ENCODE measurements at places on chromosomes 3 and 15.

DNA sequence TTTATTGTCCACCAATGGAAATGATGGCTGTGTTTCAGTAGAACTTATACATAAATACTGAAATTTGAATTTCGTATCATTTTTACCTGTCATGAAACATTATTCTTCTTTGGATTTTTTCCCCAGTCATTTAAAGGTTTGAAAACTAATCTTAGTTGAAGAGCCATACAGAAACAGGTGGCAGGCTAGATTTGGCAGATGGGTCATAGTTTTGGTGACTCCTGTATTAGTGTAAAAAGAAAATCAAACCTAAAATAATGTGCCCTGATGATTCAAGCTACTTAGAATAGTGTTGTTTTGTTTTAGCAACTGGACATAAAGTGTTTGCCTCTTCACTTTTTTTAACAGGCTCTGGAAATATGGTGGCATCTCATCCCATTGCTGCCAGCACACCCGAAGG lies 68.9 kb downstream of the SIDT1 start:
- no peak for DNase-seq

- DNase-seq: no peak
Measured at GRCh38 chr15:88166082-88166993, 90.2 kb downstream of the NTRK3 start.

- DNase-seq: no peak
Measured at GRCh38 chr15:52790941-52791751, 1.0 kb upstream of the ONECUT1 start.

GRCh38 chr3:145889730-145890129 lies 271.3 kb downstream of the PLOD2 start:
- no peak for DNase-seq

- no peak for DNase-seq
Measured at GRCh38 chr15:76345880-76346668, 9.5 kb downstream of the ISL2 start.

- no peak for DNase-seq
Measured at GRCh38 chr15:35560870-35561269, 14.9 kb upstream of the DPH6 start.

DNA sequence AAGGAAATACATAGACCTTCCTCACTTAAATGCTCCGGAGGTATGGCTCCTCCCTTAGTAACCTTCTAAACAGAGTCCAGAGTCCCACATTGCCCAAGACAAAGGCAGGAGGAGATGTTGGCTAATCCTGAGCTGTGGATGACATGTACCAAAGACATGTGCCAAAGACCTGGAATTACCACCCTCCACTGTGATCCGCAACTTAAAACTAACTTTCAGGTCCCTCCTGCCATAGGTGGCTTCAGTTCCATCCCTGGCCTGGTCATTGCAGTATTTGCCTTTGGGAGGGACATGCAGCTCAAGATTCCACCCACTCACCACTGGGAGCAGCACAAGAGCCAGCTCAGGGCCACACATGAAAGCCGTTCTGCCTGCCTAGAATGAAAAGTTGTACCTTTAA lies 28.0 kb downstream of the MYZAP start:
- no peak for DNase-seq

GRCh38 chr15:52370010-52370409 lies 74.4 kb upstream of the MYO5C start:
- no peak for DNase-seq

GRCh38 chr15:50146632-50147031 lies 27.6 kb upstream of the ATP8B4 start:
- no peak for DNase-seq

- DNase-seq: peak; percentile 43
Measured at GRCh38 chr15:52780172-52780980, 9.8 kb downstream of the ONECUT1 start.

DNA sequence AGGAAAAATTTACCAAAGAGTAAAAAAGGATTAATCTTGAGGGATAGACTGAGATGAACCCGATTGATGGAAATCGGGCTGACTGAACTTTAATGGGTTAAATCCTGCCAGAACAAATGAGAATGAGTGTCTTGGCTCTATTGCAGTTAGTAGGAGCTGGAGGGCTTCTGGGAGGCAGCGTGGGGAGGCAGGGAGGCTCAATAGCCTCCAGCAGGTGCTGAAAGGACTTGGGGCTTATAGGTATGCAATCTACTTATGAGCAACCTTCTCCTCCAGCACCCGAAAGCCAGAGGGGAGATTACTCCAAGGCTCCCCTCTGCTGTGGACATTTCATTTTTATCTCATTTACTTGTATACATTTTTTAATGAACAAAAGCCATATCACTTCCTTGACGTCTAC lies 1.0 kb upstream of the CRYBG3 start:
- DNase-seq: no peak

DNA sequence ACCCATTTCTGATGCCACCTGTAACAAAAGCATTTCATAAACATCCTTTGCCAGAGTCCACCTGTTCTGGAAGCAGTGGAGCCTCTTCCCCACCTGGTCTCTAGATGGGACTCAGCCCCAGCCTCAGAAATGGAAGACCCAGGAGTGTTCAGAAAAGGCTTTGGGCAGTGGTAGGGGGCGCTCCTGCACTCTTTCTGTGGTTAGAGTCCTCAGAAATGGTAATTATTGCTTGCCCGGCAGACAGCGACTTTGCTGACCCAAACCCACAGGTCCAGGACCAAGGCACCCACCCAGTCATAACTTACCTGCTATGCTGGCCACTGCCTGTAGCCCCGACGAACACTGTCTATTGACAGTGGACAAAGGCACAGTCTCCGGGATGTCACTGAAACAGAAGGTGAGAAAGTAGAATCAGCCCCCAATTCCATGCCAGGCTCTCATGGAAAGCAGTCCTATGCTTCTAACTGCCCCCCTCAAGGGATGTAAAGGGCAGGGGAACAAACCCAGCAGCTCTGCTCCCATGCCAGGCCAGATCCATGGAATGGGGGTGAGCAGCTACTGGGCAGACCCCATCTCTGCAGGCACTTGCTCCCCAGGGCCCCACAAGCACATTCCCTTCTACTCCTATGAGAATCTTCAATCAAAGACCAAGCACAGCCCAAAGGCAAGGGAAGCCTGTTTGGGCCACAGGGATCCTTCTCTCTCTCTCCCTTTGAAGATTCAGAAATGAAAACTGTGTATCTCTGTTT lies 5.1 kb downstream of the ACAA1 start:
- DNase-seq: no peak

GRCh38 chr3:32978331-32978730 lies 26.9 kb downstream of the CCR4 start:
- DNase-seq: no peak

DNA sequence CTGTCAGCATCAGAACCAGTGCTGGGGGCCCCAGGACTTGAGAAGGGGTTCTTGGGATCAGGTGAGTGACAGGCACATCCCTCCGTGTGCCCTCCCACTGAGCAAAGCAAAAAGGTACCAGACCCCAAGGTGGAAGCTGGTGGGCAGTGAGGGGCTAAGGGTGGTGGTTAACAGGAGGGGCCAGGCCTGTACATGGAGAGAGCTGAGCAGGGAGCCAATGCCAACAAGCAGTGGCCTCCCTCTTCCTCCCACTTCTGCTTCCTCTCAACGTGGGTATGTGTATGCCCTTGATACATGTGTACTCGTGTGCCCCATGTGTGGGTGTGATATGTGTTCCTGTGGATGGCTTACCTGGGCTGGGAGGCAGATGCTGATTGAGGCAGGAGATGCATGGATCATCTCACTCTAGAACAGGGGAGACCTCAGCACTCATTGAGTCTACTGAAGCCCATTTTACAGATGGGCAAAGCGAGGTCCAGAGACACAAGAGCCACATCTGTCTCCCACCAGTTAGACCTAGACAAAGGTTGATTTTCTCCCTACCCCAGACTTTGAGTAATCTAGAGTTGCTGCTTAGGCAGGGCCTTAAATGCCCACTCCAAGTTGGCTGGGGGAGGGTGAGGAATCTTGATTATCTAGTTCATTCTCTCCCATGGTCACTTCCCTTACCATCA lies 945 bp downstream of the VIPR1 start:
- no peak for DNase-seq

DNA sequence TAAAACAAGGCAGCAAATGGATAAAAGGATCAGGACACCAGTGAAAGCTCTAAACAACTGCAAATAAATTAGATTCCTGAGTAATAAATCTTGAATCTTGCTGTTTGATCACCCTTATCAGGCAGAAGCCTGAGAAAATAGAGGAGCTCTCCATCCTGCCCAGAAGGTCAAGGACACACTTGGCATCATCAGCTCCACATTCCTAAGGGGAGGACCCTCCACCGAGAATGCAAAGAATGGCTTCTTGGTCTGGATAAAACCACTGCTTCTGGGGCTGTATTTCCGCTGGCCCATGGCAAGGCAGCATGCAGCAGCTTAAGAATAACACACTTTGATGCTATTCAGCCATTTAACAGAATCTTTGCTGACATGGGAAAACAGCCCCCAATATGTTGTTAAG lies 108.9 kb upstream of the TSC22D2 start:
- DNase-seq: no peak

DNA sequence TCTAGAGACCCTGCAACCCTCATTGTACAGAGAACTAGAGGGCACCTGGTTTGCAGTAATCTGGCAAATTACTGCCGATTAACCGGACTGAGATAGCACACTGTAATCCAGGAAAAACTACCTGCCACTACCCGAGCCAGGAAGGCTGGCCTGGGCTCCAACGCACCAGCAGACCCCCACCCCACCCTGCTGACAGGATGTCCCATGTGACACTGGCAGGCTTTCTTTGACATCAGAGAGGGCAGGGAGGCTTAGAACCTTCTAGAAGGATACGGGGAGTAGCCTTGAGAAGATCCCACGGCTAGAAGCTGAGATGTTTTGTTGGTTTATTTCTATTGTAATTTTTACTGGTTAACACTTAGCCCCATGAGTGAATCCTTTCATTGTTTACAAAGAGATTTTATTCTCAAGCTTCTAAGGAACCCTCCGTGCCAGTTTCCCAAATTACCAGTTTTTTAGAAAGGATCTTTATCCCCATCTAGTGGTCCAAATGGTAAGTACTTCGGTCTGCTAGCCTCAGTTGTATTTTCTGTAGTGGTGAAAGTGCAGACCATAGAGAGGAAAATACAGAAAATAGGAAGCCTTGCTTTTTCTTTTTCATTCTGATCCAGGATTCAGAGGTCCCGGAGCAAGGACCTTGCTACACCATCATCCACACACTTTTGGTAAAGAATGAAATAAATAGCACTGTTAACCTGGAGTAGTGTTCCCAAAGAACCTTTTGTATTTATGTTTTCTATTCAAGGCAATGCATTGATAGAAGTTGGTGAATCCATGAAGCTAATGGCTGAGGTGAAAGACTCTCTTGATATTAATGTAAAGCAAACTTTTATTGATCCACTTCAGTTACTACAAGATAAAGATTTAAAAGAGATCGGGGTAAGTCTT lies 81.9 kb upstream of the ADAMTSL3 start:
- no peak for DNase-seq

GRCh38 chr3:162166543-162166942 lies 669.9 kb downstream of the OTOL1 start:
- no peak for DNase-seq

DNA sequence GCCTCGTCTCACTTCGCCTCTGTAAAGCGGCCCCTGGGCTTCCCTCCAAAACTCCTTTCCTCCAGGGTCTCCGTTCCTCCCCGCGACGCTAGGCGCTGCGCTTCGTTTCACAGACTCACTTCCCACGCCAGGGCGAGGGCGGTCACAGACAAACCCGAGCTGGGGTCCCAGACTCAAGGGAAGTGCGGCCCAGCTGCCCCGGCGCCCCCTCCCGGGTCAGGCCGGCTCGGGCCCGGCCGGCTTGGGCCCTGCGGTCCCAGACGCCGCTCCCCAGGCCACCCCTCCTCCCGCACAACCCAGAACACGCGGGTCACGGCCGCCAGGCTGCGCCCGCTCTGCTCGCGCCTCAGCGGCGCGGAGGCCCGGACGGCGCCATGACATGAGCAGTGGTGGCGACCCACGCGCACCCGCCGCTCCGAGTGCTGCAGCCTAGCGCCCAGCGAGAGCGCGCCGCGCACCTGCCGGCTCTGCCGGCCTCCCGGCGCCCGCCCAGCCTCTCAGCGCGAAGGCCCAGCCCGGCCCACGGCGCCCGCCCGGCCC lies 547 bp downstream of the NUP210 start:
- peak; percentile 44 for DNase-seq

GRCh38 chr3:153567011-153567410 lies 405.0 kb downstream of the RAP2B start:
- no peak for DNase-seq

- DNase-seq: no peak
Measured at GRCh38 chr3:14333621-14334020, 68.8 kb upstream of the SLC6A6 start.
